Umbilical cord (tissue), 2 donors: ENCODE measurements at places on chromosomes 11 and 22. TPM values are rescaled to one million over a fixed set of nuclear protein-coding genes. Genes with fewer than 3 reads are reported as not detected.

- peak; percentile 82 for DNase-seq
These were observed 22.7 kb upstream of the RASD2 start for GRCh38 chr22:35517769-35518530.

Gene HMOX1
- 9.6 TPM for total RNA-seq

DNA sequence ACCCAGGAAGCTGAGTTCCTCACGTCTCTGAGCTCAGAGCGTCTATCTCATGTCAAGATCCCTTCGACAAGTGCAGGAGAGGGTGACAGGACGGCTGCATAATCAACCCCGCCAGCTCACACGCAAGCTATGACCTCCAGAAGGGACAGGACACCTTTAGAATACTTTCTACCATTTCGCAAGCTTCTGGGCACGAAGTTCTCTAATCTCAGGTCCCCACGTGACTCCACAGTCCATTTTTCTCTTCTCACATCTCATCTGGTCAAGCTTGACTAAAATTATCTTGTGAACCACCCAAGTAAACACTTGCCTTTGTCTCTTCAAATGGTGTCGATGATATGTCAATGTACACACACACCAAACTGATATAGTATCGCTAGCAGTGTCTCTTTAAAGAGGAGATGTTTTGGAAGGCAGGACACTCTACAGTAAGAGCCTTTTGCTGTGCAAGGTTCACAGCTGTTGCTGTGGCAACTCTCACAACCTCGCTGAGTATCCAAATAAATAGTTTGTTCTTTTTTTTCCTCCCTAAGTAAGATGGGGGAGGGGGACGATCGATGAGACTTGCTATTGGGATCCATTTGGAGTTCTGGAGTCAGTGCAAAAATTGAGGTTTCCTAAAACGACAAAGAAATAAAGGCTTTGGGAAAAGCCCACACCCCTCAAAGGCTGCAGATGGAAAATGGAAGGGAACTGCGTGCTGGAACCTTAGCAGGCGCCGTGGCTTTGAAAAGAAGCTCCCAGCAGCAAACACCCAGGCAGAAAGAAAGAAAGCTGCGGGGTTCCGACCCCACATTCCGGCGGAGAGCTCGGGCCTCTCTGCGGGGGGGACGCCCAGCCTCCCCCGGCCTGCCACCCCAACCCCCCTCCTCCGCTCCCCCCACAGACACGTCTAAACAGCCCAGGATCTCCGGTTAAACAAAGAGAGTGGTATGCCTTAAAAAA lies 215.4 kb upstream of the UBASH3B start:
- DNase-seq, result peak; percentile 80

DNA sequence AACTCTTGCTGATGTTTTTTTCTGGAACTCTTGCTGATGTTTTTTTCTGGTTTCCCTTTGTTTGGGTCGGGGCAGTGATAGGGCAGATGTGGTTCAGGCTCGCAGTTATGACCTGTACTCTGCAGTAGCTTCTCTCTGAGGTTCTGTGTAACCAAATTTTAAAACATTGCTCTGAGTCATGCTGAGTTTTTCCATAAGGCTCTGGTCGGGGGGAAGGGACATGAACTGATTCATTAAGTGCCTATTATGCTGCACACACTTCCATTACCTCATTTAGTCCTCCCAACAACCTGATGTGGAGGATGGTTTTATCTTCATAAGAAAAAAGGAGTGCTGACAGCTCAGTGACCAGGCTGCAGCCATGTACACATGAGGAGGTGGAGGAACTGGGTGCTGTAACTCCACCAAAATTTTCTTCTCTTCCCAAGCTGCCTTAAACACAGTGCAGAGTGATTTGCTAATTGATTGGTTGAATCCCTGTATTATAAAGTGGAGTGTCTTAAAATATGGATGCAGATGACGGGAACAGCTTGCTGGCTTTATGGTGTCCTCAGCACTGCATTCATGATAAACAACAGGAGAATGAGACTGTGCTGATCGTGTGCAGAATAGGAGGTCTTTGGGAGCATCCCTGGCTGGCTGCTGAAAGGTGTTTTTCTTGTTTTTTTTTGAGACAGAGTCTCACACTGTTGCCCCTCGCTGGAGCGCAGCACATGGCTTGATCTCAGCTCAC lies 19.1 kb downstream of the TNRC6B start:
- DNase-seq, result peak; percentile 73

DNA sequence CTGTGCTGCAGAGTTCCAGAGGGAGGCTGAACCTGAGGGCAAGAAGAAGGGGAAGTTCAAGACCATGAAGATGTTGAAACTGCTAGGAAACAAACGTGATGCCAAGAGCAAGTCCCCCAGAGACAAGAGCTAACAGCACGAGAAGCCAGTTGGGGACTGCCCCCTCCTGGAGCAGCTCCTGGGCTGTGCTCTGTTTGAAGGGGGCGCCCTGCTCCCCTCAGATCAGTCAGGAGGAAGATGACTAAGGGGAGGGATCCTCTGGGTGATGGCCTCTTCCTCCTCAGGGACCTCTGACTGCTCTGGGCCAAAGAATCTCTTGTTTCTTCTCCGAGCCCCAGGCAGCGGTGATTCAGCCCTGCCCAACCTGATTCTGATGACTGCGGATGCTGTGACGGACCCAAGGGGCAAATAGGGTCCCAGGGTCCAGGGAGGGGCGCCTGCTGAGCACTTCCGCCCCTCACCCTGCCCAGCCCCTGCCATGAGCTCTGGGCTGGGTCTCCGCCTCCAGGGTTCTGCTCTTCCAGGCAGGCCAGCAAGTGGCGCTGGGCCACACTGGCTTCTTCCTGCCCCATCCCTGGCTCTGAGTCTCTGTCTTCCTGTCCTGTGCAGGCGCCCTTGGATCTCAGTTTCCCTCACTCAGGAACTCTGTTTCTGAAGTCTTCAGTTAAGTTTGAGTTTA lies 12.6 kb downstream of the C22orf23 start:
- no peak for DNase-seq

GRCh38 chr11:110376711-110377324 lies 52.9 kb upstream of the FDX1 start:
- peak; percentile 82 for DNase-seq
